Sigmoid colon (tissue), 7 donors: ENCODE measurements at places on chromosomes 6 and 20. TPM values are rescaled to one million over a fixed set of nuclear protein-coding genes. Genes with fewer than 3 reads are reported as not detected.

The TSPO2 gene
- total RNA-seq: not detected

The FAM209B gene
- not detected for total RNA-seq

The MUC22 gene
- total RNA-seq: not detected

DNA sequence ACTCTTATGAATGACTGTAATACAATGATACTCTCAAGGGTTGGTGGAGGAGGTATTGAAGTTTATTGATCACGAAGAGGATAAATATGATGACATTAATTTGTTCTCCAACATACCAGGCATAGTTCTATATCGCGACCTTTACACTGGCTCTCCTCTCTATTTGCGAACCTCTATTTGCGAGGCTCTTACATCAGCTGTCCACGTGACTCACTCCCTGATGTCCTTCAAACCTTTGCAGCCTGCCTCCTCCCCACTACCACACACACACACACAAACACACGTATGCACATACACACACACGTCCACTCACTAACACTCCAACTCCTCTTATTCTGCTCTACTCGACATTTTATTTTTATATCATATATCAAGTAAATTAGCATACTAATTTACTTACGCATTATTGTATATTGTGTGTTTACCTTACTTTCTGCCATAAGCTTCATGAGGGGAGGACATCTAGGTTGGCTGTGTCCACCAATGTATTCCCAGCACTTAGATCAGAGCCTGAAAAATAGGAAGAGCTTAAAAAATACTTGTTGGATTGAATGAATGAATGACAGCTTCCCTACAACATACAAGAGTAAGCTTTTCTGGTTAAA, 53.3 kb upstream of the TNFRSF21 start:
- DNase-seq: no peak
- no peaks in the 10 kb centered on the region for H3K27me3 ChIP-seq
- no peak overlapping the region for H3K4me3 ChIP-seq
- no peaks in the 10 kb centered on the region for H3K36me3 ChIP-seq

DNA sequence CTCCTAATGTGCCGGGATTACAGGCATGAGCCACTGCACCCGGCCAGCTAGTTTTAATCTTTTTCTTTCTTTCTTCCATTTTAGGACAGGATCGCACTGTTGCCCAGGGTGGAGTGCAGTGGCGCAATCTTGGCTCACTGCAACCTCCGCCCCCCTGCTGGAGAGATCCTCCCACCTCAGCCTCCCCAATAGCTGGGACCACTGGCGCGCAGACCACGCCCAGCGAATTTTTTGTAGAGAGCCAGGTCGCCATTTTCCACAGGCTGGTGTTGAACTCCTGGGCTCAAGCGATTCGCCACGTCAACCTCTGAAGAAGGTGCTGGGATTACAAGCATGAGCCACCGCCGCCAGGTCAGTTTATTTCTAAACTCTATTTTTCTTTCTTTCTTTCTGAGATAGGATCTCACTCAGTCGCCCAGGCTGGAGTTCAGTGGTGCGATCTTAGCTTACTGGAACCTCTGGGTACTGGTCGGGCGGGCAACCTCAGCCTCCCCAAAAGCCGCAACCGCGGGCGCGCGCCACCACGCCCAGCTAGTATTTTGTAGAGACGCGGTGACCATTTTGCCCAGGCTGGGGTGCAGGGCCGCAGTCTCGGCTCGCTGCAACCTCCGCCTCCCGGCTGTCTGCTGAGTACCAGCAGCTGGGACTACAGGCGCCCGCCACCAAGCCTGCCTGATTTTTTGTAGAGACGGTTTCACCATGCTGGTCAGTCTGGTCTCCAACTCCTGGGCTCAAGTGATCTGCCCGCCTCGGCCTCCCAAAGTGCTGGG, 20.0 kb upstream of the LIN28B start:
- H3K27ac ChIP-seq: no peak overlapping the region
- no peak for DNase-seq
- H3K4me1 ChIP-seq: peaks cover 10% of the 10 kb centered on the region
- peaks cover 65% of the 10 kb centered on the region for H3K27me3 ChIP-seq
- no peak overlapping the region for H3K4me3 ChIP-seq

- no peak for DNase-seq
- H3K27ac ChIP-seq: no peak overlapping the region
- H3K27me3 ChIP-seq: no peaks in the 10 kb centered on the region
- no peaks in the 10 kb centered on the region for H3K4me1 ChIP-seq
- no peak overlapping the region for H3K4me3 ChIP-seq
These were observed 30.2 kb upstream of the SGK1 start for GRCh38 chr6:134347885-134348805.

GRCh38 chr6:53391170-53391569, 42.4 kb upstream of the ELOVL5 start:
- no peak overlapping the region for H3K4me3 ChIP-seq
- no peak overlapping the region for H3K27ac ChIP-seq
- no peaks in the 10 kb centered on the region for H3K4me1 ChIP-seq
- no peak for DNase-seq
- H3K36me3 ChIP-seq: no peaks in the 10 kb centered on the region

- no peaks in the 10 kb centered on the region for H3K27me3 ChIP-seq
- no peak for DNase-seq
- no peaks in the 10 kb centered on the region for H3K4me1 ChIP-seq
- no peak overlapping the region for H3K4me3 ChIP-seq
These were observed 129.7 kb downstream of the PRDM13 start for GRCh38 chr6:99736302-99736701.

DNA sequence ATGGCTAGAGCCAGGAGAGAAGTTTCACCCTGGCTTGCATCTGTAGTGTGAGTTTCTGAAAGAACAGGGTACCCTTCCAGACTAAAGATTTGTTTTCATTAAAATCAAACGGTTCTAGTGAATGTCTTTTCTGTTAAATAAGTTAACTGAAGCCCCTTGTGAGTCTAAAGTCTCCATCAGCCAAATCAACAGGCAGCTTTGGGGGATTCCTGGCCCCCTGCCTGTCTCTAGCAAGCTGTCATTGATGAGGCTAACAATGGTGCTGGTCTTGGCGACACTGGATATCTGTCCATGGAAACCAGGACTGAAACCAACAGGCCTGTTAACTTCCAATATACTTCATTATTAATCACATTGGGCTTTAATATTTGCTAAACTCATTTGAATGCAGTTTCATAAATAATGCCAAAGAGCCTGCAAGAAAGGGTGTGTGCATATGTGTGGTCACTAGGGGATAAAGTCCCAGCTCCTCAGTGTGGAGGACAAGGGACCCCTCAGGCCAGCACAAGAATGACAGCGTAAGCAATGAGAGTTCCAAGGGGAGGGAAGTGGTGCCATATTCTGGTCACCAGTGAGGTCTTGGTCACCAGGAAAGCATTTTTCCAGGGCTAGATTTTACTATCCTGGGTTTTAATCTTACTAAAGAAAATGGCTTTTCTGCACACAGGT, 9.1 kb upstream of the RNF182 start:
- H3K4me3 ChIP-seq: no peak overlapping the region
- H3K27ac ChIP-seq: no peak overlapping the region
- no peaks in the 10 kb centered on the region for H3K27me3 ChIP-seq
- H3K4me1 ChIP-seq: no peaks in the 10 kb centered on the region
- DNase-seq: no peak

- no peak overlapping the region for H3K4me3 ChIP-seq
- DNase-seq: no peak
- no peaks in the 10 kb centered on the region for H3K36me3 ChIP-seq
- no peaks in the 10 kb centered on the region for H3K27me3 ChIP-seq
- no peak overlapping the region for H3K27ac ChIP-seq
- peaks cover 16% of the 10 kb centered on the region for H3K4me1 ChIP-seq
These were observed 407.0 kb upstream of the SOX4 start for GRCh38 chr6:21186479-21187055.

DNA sequence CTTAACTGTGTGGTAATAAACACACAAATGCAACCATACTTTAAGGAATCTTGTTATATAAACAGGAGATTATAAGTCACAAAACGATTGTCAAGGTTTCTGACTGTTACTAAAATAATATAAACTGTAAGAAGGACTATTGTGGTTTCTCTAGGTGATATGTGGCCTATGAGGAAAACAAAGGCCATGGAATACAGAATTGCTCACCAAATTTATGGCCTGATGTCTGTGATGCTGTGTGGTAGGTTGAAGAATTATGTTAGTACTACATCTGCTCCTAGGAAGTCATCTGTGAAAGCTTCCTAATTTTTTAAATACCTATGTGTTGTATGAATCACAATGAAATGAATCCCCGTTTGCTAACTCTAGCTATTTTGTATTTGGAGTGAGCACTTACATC, 875.4 kb upstream of the MAP3K7 start:
- H3K27ac ChIP-seq: no peak overlapping the region
- H3K27me3 ChIP-seq: no peaks in the 10 kb centered on the region
- H3K4me1 ChIP-seq: no peaks in the 10 kb centered on the region
- no peak for DNase-seq
- no peak overlapping the region for H3K4me3 ChIP-seq

GRCh38 chr20:3811467-3812258, 8.7 kb upstream of the AP5S1 start:
- H3K4me1 ChIP-seq: peaks cover 62% of the 10 kb centered on the region
- H3K36me3 ChIP-seq: no peaks in the 10 kb centered on the region
- peak overlapping the region; percentile 93 for H3K27ac ChIP-seq

- no peak overlapping the region for H3K4me3 ChIP-seq
- H3K27me3 ChIP-seq: no peaks in the 10 kb centered on the region
- DNase-seq: no peak
- H3K36me3 ChIP-seq: no peaks in the 10 kb centered on the region
- H3K27ac ChIP-seq: no peak overlapping the region
- no peaks in the 10 kb centered on the region for H3K4me1 ChIP-seq
These were observed 90.7 kb upstream of the POPDC3 start for GRCh38 chr6:105270511-105270910.

- H3K27ac ChIP-seq: peak overlapping the region; percentile 35
- no peak overlapping the region for H3K4me3 ChIP-seq
- DNase-seq: no peak
- H3K36me3 ChIP-seq: no peaks in the 10 kb centered on the region
- H3K27me3 ChIP-seq: no peaks in the 10 kb centered on the region
These were observed 16.0 kb upstream of the CCDC167 start for GRCh38 chr6:37515712-37516075.

DNA sequence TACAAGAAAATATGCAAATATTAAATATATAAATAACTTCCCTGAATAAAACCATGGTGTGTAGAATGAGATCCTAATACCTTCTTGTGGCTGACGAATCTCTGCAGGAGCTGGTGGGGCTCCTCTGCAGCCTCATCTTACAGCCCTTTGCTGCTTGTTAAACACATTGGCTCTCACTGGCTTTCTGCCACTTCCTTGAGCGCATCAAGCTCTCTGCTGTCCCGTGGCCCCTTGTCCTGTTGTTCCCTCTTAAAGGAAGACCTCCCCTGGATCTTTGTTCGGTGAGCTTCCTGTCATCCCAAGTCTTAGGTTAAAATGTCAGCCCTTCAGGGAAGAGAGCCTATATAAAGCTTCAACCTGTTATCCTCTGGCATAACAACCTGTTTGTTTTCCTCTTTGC, 519.6 kb downstream of the DOK5 start:
- H3K27ac ChIP-seq: no peak overlapping the region
- H3K27me3 ChIP-seq: no peaks in the 10 kb centered on the region
- H3K36me3 ChIP-seq: no peaks in the 10 kb centered on the region
- no peaks in the 10 kb centered on the region for H3K4me1 ChIP-seq
- no peak for DNase-seq

DNA sequence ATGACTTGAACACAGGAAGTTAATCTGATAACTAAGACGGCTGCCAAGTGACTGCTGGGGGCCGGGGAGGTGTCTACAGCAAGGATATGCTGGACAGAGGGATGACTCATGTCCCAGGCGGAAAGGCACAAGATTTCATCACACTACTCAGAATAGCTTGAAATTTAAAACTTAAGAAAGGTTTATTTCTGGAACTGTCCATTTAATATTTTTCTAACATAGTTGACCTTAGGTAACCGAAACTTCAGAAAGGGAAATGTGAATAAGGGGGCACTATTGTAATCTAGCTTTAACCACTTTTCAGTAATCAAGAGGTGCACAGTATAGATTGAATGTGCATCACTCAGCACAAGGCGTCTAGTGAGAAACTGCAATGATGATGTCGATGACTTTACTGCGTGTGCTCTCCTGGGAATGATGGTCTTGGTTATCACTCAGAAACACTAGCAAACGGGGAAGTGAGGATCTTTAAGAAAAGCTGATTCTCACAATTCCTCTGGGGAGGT, 171.5 kb downstream of the QKI start:
- H3K27ac ChIP-seq: no peak overlapping the region
- H3K36me3 ChIP-seq: no peaks in the 10 kb centered on the region
- H3K4me3 ChIP-seq: no peak overlapping the region
- H3K4me1 ChIP-seq: no peaks in the 10 kb centered on the region

- no peak overlapping the region for H3K27ac ChIP-seq
- H3K36me3 ChIP-seq: no peaks in the 10 kb centered on the region
- H3K4me1 ChIP-seq: peaks cover 9% of the 10 kb centered on the region
- no peaks in the 10 kb centered on the region for H3K27me3 ChIP-seq
- no peak for DNase-seq
These were observed 14.2 kb upstream of the FAM8A1 start for GRCh38 chr6:17585766-17586490.

DNA sequence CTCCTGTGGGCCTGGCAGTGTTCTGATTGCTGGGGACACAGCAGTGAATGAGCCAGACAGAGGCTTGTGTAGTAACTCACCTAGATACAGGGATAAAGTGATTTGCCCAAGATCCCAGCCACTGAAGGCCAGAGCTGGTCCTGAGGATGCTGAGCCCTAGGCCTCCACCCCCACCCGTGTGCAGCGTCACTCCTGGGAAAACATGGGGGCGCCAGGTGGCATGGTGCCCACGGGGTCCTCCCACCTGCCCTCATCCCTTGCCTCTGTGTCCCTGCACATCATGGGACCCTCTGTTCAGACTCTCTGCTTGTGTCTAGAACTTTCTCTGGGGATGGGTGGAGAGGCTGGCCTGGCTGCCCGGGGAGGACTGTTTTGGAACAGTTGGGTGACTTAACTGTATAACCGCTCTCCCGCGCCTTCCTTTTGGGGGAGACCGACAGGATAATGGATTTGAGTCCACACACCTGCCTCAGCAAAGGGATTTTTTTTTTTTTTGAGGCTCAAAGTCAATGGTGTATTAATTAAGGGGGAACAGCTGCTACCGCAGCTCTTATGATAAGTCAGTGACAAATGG, 19.6 kb downstream of the LEMD2 start:
- H3K4me3 ChIP-seq: no peak overlapping the region
- H3K4me1 ChIP-seq: no peaks in the 10 kb centered on the region
- no peak for DNase-seq
- peaks cover 19% of the 10 kb centered on the region for H3K36me3 ChIP-seq

DNA sequence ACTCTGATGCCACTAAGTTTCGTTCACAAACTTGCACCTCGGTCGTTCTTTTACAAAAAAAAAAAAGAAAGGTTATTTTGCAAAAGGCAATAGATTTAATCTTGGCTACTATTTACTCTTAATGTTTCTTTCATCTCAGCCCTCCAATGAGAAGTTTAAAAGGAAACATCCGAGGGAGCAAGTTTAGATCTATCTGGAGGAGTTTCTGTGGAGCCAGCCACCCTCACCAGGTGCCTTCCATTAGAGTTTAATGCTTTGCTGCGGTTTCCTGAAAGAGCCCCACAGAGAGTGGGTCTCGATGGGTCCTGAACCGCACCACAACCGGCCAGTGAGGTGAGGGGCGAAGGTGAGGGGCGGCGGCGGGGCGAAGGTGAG, 632 bp downstream of the PRKN start:
- peak overlapping the region; percentile 93 for H3K27ac ChIP-seq
- no peak for DNase-seq
- peak overlapping the region; percentile 99 for H3K4me3 ChIP-seq
- no peaks in the 10 kb centered on the region for H3K27me3 ChIP-seq
- peaks cover 20% of the 10 kb centered on the region for H3K4me1 ChIP-seq
